ENCODE measurements at places on chromosomes 13 and 19.

DNA sequence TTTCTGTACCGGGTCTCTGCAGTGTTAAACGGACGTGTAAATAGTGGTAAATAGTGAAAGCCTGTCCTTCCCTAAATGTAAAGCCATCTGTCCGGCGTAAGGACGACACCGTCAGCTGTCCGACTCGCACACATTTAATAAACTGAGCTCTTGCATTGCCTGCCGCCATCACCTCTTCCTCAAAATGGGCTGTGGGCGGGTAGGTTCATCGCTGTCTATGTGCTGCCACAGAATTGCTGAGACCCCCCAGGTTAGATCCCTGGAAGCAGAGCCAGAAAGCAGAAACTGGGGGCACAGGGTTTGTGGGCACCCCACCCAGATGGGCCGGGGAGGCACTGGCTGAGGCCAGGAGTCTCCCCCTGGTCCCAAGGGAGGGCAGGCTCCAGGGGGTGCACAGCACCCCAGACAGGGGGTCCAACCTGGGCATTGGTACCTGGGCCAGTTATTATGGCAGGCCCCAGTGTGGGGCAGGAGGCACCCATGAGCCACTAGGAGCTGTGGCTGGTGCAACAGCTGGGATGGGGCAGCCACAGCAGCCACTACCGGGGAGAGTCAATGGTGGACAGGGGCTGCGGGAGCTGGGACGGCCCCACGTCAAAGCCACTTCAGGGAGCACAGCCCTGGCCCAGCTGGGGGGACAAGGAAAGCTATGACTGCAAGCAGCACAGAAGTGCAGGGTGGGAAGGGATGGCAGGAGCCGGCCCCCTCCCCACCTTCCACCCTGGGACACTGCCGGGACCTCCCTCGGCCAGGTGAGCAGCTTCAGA lies 5.7 kb downstream of the C19orf25 start:
- DNase-seq: no peak

DNA sequence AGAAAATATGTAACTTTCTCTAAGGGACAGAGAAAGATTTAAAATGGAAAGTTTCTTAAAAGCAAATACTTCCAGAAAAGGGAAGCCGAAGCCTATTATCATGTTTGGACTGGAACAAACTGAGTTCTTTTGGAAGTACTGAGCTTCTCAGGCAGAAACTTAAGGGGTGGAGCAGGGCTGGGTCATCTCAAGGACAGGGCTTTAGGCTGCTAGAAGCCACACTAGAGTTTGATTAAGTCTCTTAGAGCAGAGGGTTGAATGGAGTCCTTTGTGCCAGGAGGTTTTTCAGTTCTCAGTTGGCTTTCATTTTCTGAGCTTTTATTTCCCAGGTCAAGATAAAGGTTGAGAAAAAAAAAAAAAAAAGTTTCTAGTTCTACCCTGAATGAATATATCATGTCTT lies 432.7 kb downstream of the SLITRK5 start:
- no peak for DNase-seq

DNA sequence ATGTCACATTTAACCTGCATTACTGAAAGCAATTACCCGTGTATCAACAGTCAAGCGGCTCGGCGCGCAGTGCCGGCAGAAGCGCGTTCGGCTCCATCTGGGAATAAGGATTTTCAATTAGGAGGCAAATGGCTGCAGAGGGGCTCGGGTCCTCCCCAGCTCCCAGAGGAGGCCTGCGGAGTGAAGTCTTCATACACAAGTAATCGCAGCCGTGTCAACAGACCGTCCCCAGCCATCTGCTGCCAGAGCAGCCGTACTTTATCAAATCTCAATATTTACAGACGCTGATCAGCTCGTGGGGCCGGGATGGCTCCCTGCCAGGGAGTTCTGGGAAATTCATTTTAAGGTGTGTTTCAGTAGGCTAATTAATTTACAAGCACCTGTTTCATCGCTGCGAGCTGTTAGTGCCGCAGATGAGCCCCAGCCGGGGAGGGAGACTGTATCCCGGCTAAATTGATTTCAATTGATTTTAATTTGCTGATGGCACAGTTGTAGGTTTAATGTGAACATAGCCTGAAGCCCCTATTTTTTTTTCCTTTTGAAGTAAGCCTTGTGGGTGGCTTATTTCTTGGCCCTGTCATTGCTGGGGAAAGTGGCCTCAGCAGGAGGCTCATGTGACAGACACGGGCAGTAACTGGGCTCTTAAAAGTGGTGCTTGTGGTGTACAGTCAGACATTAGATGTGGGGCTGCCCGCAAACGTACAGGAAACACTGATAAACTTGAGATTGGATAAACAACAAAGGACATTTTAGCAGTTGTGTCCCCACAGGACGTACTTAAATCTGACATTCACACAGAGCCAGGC lies 252.7 kb downstream of the TEX29 start:
- DNase-seq: no peak

- peak; percentile 3 for DNase-seq
These were observed 583 bp downstream of the FGF14 start for GRCh38 chr13:102401265-102401664.

DNA sequence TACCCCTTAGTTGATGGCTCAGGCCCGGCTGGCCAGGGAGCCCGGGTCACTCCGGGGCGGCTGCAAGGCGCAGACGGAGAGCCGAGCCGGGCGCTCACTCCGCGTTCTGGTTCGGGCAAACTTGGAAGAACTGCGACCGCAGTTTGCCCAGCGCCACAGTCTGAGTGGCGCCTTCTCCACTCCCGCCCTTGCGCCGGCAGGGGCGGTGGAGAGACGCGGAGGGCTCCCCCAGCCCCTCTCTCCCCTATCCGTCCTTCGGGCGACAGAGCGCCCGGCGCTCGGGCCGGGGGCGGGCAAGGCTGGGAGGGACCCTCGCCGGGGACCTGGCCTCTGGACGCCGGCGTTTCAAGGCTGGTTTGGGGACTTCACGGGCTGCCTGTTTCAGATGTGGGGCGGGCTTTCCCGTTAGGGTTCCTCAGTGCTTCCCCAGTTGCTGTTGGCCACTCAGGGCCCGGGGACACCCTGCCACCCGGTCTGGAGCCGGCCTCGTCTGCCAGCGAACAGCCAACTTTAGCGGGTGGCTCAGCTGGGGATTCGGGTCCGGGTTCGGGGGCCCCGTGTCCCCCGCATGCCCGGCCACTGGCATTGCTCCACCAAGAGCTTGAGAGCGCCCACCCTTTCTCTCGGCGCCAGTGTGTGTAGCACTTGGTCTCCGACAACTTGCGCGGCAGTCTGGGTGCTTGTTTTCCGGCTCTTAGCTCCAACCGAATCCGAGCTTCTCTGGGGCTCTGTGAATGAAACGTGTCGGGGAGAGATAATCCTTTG lies 1.5 kb downstream of the GPC6 start:
- peak; percentile 54 for DNase-seq

DNA sequence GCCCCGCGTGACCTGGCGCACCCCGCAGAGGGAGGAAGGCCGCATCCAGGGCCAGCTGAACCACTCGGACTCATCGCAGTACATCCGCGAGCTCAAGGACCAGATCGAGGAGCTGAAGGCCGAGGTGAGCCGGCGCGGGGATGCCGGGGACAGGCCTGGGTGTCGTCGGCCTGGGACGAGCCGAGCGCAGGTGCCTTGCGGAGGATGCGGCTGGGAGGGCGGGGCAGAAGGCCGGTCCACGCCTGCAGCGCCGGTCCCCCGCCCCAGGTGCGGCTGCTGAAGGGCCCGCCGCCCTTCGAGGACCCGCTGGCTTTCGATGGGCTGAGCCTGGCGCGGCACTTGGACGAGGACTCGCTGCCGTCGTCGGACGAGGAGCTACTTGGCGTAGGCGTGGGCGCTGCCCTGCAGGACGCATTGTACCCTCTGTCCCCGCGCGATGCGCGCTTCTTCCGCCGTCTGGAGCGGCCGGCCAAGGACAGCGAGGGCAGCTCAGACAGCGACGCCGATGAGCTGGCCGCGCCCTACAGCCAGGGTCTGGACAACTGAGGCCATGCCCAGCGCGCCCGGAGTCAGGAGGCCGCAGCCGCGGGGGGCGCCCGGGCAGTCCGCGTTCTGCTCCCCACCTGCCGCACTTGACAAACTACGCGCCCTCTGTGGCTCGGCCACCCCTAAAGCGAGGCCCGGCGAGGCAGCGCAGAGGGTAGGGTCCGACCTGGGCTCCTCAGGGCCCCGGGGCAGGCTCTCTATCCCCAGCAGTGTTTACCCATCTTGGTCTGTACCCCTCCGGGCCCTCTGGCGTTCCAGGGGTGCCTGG lies 10.8 kb downstream of the PRR36 start:
- DNase-seq: no peak

DNA sequence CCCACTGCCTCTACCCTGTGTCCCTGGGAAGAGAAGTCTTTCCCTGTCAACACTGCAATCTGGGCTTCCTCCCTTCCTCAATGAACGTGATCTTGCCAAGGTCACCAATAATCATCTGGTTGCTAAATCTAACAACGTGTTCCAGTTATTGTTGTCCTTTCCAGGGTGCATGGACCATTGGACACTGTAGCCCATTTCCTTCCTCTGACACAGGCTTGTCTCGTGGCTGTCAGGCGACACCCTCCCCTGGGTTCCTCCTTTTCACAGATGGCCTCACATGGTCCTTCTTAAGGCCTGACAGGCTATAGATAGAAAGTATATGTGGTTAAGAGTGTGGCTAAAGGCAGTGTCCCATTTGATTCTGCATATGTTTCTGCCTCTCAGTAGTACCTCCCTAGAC lies 67.7 kb upstream of the STARD13 start:
- no peak for DNase-seq

DNA sequence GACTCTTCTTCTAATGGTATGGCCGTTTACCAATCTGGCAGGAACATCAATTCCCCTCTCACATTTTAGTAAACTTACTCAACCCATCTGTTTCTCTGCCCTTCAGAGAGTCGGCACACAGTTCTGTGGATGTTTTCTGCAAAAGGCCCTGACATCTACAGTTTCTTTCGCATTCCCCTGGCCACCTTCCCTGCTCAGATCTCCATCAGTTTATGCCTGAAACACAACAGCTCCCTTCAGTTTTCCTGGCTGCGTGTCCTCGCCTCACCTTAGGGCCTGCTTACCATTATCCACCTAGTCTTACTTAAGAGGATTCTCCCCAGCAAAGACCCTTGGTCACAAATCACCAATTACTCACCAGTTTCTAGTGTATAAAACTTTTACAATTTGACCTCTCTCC lies 25.2 kb downstream of the COL4A1 start:
- DNase-seq: no peak

DNA sequence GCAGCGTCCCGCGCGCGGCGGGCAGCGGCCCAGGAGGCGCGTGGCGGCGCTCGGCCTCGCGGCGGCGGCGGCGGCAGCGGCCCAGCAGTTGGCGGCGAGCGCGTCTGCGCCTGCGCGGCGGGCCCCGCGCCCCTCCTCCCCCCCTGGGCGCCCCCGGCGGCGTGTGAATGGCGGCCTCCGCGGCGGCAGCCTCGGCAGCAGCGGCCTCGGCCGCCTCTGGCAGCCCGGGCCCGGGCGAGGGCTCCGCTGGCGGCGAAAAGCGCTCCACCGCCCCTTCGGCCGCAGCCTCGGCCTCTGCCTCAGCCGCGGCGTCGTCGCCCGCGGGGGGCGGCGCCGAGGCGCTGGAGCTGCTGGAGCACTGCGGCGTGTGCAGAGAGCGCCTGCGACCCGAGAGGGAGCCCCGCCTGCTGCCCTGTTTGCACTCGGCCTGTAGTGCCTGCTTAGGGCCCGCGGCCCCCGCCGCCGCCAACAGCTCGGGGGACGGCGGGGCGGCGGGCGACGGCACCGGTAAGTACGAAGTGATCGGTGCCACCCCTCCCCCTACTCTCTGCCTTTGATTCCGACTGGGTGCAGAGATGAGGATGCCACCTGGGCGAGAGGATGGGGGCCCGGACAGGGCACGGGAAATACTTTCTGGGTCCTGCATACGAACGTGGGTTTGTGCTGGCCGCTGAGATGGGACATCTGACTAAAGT lies 874 bp downstream of the TRIM28 start:
- peak; percentile 32 for DNase-seq

- peak; percentile 77 for DNase-seq
These were observed 373.5 kb downstream of the KCTD12 start for GRCh38 chr13:76512721-76513145.

GRCh38 chr19:58409010-58409790 lies 751 bp downstream of the ZNF584 start:
- peak; percentile 40 for DNase-seq

Measured in M059J (cell line).